ENCODE measurements at places on chromosomes 1 and 21.

DNA sequence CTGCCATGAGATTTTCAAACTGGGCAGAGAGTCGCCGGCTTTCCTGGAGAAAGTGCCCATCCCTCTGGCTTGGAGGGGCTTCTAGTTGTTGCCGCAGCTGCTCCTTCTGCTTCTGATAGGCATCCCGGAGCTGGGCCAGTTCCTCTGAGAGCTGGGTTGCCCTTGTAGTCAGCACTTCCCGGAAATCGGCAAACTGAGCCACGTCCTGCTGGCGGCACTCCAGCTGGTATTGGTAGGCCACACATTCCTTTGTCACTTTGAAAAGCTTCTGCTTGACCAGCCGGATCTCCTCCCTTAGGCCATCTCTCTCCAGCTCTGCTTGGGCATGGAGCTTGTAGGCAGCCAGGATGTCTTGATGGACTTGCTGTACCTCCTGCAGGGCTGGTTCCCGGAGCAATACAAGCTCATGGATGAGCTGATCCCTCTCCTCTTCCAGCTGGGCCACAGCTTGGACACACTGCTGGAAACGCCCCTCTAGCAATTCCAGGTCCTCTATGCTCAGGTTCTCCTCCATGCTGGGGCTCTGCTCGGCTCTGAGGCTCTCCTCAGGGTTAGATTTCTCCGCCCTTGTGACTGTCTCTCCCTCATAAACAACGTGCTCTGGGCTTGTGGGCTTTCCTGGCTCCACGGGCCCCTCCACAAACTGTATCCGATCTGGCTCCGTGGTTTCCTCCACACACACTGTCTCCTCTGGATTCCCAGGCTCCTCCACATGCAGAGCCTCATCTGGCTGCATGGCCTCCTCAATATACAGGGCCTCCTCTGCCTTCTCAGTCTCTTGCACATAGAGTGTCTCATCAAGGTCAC lies 7.3 kb downstream of the SYNC start:
- DNase-seq = no peak

GRCh38 chr1:244730153-244730933 lies 77.4 kb downstream of the DESI2 start:
- DNase-seq = no peak

DNA sequence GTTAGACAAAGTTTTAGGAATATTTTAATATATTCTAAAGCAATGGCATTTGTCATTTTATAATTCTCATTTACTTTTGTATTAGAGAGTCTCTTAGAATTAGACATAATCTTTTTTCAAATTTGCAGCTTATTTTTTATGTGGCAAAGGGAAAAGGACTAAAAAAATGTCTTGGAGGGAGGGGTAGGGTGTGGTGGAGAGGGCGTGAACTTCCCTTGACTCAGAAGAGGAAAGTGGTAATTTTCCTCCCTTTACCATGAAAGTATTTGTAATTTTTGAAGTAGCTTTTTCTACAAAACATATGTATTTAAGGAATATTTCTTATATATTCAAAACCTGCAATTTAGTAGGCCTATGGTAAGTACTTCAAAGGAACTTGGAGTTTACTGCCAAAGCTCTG lies 6.9 kb upstream of the RABGAP1L start:
- DNase-seq = no peak

DNA sequence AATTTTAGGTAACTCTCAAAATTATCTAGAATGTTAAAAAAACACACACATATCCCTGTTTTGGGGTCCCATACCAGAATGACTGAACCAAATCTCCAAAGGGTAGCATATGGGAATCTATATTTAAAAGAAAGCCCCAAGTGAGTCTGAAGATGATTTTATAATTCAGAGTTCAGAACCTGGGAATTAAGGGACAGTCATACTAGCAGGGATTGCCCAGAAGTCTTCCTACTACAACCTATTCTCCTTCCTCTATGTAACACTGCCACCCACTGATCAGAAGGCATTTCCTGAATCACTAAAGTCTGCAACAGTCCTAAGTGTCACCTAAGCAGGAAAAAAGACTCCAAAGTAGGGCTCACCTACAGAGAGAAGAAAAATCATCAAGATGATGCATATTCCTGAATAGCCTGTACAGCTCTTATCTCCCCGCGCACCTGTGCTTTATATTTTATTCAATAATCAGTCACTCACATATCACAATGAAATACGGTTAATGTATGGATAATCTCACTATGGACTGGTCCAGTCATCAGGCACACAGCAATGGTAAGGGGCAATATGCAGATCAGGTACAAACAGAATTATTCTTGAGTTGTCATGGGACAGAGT lies 4.9 kb downstream of the RGS1 start:
- DNase-seq = no peak

DNA sequence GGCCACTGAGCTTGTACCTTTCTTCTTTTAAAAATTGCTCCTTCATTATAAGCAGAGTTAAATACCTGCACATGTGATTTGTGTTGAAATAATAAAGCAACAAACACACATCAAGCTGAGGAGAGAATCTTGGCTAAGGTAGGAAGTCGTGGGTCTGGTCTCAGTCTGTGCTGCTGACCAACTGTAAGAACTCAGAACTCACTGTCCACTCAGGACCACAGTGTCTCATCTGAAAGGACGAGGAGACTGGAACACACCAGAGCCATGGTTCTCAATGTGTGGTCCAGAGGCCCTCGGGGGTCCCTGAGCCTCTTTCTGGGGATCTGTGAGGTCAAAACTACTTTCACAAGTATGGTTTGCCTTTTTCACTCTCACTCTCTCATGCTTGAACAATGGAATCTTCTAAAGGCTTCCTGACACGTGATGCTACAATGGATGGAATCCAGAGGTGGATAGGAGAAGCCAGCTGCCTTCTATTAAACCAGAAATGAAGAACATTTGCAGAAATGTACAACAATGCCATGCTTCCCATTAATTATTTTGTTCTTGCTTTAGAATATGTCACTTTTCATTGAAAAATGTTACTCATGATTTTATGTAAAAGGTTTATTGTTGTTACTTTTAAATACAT lies 17.3 kb upstream of the ETS2 start:
- no peak for DNase-seq

DNA sequence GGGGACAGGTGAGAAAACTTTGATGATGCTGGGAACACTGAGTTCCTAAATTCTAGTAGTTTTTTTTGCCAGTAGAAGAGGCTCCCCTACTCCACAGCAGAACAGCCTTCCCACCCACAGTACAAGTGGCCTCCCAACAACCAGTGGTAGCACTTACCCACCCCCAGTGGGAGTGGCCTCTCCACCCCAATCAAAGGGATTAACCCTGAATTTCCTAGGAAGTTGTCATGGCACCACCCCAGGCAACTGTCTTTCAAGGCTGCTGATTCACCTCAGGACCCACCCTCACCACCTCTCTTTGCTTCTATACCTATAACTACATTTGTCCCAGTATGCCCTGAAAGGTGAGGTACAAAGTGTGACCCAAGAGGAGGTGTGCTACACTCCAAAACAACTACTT lies 81.4 kb upstream of the PRDX6 start:
- no peak for DNase-seq

DNA sequence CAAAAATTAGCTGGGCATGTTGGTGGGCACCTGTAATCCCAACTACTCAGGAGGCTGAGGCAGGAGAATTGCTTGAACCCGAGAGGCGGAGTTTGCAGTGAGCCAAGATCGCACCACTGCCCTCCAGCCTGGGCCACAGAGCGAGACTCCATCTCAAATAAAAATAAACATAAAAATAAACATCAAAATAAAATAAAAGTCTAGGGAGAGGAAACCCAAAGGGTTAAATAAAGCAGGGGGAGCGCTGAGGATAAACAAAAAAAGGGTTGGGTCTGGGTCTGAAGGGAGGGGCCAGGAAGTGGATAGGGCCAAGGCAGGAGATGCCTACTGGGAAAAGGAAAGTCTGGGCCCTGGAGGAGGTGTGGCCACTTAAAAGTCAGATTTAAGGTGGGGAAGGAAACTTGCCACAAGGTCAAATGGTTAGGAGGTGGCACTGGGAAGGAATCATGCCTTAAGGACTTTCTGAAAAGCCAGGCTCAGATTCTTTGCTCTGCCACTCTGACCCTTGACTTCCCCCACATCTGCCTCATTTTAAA lies 150.0 kb downstream of the ADSS2 start:
- DNase-seq = no peak

DNA sequence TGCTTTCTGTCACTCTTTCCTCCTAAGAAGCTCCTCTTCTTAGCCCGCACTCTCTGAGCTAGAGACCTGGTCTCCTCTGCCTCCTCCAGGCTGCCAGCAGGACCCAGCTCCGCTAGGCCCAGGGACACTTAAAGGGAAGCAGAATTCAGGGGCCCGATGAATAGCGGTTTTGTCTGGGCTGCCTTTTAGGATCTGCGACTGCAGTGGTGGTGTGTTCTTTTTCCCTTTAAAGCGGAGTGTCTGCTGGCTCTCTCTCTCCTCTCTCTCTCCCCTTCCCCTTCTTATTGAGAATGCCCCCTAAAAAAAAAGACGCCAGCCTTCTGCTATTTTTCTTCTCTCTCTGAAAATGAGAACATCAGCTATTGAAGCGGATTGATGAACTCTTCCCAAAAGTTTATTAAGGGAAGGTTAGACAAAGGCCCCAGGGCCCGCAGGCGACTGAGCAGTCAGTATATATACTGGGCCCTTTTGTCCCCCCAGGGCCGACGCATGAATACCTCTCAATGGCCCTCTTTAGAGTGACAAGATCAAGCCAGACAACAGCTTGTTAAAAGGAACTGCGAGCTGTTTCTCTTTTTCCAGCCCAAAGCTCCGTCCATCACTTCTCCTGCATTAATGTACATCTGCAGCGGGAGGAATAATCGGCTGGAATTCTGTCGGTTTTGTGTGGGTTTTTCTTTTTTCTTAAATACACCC lies 27.0 kb downstream of the PAX7 start:
- no peak for DNase-seq

DNA sequence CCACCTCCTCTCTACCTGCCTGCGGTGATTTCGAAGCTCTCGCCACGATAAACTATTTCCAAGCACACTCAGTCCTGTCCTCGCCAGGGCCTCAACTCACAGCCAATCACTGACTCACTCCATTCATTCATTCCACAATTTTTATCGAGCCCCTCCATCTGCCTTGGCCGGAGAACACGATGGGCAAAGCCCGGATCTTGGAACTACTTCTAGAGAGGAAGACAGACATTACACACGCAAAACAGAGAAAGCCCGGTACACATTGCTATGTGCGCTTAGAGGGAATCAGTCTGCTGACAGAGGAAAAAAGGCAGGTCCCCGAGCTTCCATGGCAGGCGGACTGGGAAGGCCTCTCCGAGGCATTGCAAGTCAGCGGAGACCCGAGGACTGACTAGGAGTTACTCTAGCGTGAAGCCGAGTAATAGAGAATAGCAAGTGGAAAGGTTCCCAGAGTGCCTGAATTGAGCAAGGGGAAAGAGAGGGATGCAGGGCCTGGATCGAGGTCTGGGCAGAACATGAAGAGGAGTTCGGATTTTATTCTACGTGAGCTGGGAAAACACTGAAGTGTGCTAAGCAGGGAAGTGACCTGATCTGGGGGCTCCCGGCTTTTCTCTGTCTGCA lies 54.2 kb upstream of the DNAJC6 start:
- DNase-seq = no peak

- no peak for DNase-seq
Observed at GRCh38 chr1:56920591-56921001, 45.2 kb downstream of the C8B start.

DNA sequence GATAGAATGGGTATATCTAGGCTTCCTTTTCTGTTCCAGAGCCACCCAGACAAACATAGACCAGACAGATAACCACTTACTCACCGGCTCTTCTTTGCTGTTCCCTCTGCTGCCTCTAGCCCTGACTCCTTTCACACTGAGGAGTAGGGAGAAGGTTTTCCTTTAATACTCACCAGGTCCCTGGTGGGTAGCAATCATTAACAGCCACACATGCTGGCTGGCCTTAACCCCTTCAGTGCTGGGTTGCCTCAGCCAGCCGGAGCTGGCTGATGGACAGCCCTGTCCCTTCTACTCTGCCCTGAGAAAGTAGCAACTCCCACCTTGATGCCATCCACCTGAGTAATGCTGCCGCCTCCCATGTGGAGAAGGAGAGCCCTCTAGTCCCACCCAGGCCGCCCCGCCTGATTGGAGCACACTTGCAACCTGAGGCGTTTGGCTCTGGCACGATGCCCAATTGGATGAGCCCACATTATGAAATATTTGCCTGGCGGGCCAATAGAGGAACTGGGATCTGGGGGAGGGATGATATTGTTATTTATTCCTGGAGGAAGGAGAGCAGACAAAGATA lies 71.6 kb downstream of the PLEKHA6 start:
- no peak for DNase-seq

DNA sequence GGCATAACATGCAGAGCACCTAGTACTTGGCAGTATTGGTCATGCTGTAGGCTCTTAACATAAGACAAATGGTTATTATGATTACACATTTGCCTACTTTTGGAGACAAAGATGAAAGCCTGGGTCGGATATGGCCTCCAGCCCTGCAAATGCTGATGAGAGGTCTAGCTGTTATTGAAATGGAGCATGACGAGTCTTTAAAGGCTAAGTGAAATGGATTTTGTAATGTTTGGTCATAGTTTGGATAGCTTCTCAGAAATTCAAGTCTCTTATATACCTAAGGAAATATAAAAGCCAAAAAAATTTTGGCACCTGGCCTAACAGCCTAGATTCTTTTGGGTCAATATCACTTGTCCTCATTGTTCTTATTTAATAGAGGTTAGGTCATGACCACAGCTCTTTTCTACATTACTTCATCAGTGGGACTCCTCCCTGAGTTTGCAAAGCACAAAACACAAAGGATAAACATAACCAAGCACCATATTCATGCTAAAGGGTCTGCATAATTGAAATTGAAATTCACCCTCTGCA lies 69.2 kb upstream of the WLS start:
- no peak for DNase-seq

DNA sequence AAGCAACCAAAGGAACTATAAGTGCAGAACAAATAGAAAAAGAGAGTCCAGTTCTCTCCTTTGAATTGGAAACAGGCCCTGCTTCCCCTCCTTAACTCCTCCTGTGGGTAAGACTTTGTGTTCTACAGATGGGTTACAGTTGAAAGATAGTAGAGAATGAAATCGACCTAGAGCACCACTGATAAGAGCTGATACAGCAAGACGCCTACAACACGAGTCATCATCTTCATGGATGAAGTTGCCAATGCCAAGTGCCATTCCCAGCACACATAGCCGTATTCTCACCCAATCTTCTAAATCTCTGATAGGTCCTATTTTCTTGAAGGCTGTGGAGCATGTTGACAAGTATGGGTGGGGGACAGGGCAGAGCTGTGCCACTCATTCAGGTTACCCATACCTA lies 99.8 kb upstream of the CAMK1G start:
- no peak for DNase-seq

GRCh38 chr1:155970531-155971167 lies 7.7 kb downstream of the ARHGEF2 start:
- DNase-seq = no peak

Data from stimulated activated CD8-positive, alpha-beta memory T cell treated with anti-CD3 and anti-CD28 coated beads, Interleukin-4, amount 100 ng/mL, for 1 hour (primary cell).